ENCODE measurements at places on chromosomes 5 and 9. TPM values are rescaled to one million over a fixed set of nuclear protein-coding genes. Genes with fewer than 3 reads are reported as not detected.

FAM78A gene
- 64.6 TPM for total RNA-seq

FOXD4 gene
- total RNA-seq = not detected

CPLANE1 gene
- total RNA-seq = 8.0 TPM

GRCh38 chr5:38799556-38800377 lies 46.0 kb upstream of the OSMR start:
- no peaks in the 10 kb centered on the region for H3K36me3 ChIP-seq
- no peak overlapping the region for H3K27ac ChIP-seq
- DNase-seq = no peak
- no peaks in the 10 kb centered on the region for H3K27me3 ChIP-seq
- H3K4me3 ChIP-seq = no peak overlapping the region

- no peaks in the 10 kb centered on the region for H3K27me3 ChIP-seq
- H3K36me3 ChIP-seq = no peaks in the 10 kb centered on the region
- H3K4me1 ChIP-seq = no peaks in the 10 kb centered on the region
- H3K4me3 ChIP-seq = no peak overlapping the region
Observed at GRCh38 chr5:2013301-2014057, 130.8 kb upstream of the IRX4 start.

DNA sequence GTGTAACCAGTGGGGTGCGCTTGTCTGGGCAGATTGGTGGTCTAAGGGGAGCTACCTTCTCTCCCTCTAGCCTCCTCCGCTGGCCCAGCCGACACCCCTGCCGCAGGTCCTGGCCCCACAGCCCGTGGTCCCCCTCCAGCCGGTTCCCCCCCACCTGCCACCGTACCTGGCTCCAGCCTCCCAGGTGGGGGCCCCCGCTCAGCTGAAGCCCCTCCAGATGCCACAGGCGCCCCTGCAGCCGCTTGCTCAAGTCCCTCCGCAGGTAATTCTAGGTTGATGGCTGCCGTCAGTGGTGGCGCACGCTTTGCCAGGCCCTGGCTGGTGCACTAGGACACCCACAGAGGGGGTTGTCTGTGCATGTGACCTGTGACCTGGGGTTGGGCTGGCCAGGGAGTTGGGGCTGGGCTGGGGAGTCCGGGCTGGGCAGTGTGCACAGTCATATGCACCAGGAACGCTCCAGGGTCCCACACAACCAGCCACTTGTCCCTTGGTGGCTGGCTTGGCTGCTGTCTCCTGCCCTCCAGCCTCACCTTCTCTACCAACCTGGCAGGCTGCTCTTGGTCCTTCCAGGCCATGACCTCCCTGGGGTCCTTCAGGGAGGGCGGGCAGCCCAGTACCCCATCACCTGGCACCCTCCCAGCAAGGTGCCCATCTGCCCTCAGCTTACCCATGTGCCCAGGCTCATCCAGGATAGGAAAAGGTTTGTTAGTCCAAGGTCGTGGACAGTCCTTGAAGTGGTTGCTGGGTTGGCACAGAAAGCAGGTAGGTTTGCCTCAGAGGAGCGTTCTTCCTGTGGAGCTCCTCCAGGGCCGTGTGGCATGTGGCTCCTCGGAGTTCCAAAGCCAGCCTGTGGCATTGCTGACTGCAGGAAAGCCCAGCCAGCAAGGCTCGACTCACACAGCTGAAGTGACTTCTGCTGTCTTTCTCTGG lies 73.2 kb downstream of the WNK2 start:
- no peak for DNase-seq
- H3K36me3 ChIP-seq = no peaks in the 10 kb centered on the region
- H3K4me1 ChIP-seq = no peaks in the 10 kb centered on the region
- H3K4me3 ChIP-seq = no peak overlapping the region
- no peak overlapping the region for H3K27ac ChIP-seq

GRCh38 chr9:75462866-75463265 lies 374.6 kb downstream of the OSTF1 start:
- no peaks in the 10 kb centered on the region for H3K4me1 ChIP-seq
- no peaks in the 10 kb centered on the region for H3K36me3 ChIP-seq
- no peak overlapping the region for H3K27ac ChIP-seq
- H3K4me3 ChIP-seq = no peak overlapping the region

DNA sequence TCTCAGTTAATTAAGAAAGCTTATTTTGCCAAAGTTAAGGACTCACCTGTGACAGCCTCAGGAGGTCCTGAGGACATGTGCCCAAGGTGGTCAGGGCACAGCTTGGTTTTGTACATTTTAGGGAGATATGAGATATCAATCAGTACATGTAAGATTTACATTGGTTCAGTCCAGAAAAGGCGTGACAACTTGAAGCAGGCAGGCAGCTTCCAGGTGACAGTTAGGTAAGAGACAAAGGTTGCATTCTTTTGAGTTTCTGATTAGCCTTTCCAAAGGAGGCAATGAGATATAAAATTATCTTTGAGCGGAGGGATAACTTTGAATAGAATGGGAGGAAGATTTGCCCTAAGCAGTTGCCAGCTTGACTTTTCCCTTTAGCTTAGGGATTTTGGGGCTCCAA lies 47.8 kb downstream of the SLC1A1 start:
- H3K4me3 ChIP-seq = no peak overlapping the region
- no peak overlapping the region for H3K27ac ChIP-seq
- DNase-seq = no peak
- H3K27me3 ChIP-seq = no peaks in the 10 kb centered on the region

DNA sequence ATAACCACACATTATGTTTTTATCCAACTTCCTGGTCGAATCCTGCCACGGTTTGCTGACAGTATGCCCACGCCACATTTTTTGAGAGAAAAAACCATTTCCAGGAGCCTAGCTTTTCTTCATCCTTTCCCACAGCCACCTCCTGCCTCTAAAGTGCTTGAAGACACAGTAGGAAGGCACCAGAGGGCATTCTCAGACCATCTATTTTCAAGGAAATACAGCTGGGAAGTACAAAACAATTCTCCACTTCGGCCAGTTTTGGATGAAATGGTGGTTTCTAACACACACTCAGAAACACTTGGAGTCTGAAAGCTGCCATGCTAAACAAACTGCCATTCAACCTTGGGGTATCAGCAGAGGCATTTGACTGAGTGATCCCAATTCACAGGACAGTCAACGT lies 86.3 kb upstream of the RPS23 start:
- DNase-seq = no peak
- no peak overlapping the region for H3K4me3 ChIP-seq
- no peak overlapping the region for H3K27ac ChIP-seq
- no peaks in the 10 kb centered on the region for H3K36me3 ChIP-seq

Measured in naive thymus-derived CD4-positive, alpha-beta T cell (primary cell).